CD4-positive, alpha-beta T cell treated with Interleukin-15 for 1 hour (primary cell): ENCODE measurements at places on chromosomes 12 and 14.

GRCh38 chr12:25723336-25723735 is 170.3 kb upstream of the LMNTD1 start:
- DNase-seq = no peak

DNA sequence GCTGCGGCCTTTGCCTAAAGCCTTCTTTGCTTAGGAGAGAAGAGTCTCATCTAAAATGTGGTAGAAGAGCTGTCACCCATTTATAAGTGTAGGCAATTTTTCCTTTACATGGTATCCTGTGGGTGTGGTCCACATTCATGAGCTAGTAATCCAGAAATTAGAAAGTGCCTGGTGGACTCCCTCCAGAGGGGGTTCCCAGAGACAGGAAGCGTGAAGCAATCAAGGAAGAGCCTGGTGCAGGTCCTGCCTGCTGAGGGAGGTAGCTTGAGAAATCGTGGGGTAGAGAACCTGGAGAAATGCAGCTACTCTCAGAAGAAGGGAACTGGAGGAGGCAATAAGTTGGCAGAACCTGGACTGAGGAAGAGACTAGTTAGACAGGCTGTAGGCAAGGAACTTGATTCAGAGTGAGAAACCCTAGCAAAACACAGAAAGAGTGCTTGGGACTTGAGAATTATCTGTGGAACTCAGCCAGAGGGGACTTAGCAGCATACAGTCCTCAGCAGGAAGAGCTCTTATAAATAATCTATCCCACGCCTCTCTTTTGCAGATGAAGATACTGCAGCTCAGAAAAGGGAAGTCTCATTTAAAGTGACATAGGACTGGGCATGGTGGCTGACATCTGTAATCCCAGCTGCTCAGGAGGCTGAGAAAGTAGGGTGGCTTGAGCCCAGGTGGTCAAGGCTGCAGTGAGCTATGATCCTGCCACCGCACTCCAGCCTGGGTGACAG is 182.4 kb upstream of the CCND2 start:
- no peak for DNase-seq

DNA sequence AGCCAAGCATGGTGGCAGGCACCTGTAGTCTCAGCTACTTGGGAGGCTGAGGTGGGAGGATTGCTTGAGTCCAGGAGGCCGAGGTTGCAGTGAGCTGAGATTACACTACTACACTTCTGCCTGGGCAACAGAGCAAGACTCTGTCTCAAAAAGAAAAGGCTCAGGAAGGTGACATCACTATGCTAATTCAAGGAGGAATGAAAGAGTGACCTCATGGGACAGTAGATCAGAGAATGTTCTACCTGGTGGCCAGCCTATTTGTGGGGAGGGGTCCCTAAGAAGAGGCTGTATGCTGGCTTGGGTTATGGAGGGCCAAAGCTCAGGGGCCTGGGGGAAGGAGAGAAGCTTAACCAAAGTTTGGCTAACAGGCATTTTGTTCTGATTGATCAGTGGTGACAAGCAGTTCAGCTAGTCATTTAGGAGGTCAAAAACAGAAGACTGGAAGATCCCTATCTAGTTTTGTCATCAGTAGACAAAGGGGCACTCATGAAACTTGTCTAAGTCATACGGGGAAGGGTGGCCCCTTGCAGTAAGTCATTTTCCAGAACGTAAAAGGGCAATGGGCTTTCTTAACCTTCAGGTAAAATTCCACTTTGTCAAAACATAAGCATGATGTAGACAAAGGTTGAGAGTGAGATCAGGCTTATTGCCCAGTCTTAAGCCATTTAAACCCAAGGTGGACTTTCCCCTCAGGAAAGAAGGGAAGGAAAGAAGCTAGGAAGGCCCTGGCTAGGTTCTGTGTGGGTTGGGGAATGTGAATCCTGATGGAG is 60.8 kb upstream of the EEA1 start:
- no peak for DNase-seq

DNA sequence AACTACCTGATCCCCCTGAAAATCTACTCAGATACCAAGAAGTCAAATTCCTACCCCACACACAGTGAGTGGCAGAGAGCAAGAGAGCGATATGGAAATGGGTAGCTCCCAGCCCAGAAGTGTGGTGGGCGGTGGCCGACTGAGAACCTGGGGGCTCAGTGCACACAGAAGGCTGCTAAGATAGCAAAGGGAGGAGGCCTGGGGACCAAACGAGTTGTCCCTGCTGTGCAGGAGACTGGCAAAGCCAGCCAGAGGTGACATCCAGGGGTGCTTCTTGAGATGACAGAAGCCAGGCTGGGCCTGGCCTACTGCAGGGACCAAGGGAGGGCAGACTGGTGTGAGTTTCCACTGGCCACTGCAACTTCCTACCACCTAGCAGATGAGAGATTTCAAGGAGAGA is 52.9 kb downstream of the VWF start:
- DNase-seq = no peak

GRCh38 chr14:104788873-104789663 is 6.5 kb downstream of the AKT1 start:
- no peak for DNase-seq

GRCh38 chr14:53020193-53020932 is 69.5 kb upstream of the FERMT2 start:
- no peak for DNase-seq

DNA sequence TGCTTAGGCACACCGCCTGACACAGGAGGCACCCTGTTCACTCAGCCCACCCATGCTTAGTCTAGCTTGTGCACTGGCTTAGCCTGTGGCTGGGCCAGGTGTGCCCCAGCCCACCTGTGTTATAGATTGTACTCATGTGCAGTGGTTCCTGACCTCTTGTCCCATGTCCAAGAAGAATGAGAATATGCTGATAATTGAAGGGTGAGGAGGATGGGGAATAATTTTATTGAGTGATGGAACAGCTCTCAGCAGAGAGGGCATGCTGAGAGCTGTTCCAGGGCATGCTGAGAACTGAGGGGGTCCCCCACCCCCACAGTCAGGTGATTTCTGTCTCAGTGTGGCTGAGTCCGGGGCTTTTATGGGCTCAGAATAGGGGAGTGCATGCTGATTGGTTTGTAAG is 395.9 kb downstream of the FUT8 start:
- DNase-seq = no peak

DNA sequence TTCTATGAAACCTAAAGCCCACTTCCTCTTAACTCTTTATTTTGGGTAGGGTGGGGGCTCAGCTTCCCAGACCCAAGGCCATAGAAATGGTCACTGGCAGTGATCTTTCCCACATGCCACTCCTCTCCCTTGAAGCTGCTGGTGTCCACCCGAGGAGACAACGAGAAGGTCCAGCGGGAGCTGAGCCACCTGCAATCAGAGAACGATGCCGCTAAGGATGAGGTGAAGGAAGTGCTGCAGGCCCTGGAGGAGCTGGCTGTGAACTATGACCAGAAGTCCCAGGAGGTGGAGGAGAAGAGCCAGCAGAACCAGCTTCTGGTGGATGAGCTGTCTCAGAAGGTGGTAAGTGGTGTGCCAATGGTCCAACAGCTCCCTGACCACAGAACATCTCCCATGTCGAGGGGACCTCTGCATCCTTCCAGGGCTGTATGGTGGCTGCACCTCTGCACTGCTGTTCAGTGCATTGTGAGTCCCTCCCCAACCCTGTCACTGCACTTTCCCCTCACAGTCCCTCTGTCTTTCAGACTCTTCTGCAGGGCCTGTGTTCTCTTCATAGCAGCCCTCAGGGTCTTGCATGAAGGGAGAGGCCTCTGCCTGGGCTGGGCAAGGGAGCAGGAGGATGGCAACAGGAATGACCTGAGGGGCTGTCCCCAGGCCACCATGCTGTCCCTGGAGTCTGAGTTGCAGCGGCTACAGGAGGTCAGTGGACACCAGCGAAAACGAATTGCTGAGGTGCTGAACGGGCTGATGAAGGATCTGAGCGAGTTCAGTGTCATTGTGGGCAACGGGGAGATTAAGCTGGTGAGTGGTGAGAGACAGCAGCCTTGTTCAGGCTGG is 18.8 kb upstream of the PIP4K2C start:
- DNase-seq = no peak

DNA sequence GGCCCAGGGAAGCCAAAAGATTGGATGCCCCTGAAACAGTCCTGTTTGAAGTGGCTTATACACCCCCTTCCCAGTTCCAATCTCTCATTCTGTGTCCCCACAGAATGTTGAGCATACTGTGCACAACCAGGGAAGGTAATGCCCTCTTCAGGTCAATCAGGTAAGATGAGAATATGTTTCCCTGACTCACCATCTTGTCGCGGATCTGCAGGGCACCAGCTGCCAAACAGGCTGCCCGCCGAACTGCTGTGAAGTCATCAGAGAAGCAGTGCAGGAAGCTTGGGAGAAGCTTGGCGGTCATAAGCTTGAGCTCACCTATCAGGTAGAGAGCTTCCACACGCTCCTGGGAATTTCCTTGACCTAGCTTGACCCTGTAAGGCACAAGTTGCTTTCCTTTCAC is 9.6 kb downstream of the RIOX1 start:
- no peak for DNase-seq

- no peak for DNase-seq
Observed at GRCh38 chr14:37889087-37889486, 293.7 kb downstream of the TTC6 start.

DNA sequence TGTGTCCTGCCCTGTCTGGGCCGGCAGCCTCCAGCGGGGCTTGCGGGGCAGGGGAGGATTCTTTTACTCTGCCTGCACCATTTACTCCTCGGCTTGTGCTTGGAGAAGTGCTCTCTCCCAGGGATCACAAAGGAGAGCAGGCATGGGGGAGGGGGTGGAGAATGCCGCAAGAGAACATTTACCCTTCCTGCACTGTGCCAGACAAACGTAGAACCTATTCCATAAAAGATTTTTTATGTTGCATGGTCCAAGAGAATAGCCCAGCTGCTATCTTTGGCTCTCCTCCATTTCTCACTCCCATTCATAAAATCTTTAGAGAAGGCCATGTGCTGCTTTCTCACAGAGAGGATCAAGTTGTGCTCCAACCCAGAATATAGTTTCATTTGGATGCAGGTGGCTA is 159.4 kb downstream of the SPTSSA start:
- no peak for DNase-seq

DNA sequence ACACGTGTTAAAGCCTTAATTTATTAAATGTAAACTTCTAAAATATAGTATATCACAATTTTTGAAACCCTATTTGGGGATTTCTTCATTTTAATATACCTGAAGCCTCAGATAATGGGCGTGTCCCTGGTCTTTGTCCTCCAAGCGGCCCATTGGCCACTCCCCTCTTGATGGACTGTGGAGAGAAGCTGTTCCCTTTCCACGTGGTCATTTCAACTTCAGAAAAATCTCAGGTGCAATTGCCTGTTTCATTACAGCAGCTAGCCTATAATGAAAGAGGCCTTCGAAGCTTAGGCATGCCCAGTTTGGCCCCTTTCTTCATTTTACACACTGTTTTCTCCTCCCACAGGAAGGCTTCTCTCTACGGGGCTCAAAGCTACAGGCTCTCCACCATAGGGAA is 131.4 kb upstream of the ARHGAP5 start:
- DNase-seq = no peak

DNA sequence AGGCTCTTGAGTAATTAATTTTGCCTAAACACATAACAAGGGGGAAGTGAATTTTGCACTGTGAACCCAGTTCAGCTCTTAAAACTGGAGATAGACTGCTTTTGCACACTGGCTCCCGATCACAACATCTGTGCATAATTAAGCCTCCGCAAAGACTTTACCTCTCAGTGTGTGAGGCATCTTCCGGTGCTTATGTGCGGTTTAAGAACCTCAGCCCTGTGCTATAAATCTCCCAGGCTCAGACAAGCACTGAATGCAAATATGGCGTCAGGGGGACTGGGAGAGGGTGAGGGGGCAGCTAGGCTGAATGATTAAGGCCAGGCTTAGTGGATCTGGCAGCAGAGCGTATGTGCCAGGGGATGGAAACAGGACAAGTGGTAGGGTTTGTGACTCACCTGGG is 103.3 kb downstream of the ADCK1 start:
- no peak for DNase-seq

- DNase-seq = no peak
Observed at GRCh38 chr12:109632342-109632741, 58.7 kb downstream of the MVK start.

GRCh38 chr12:72036393-72036792 is 97.7 kb downstream of the TPH2 start:
- DNase-seq = no peak

DNA sequence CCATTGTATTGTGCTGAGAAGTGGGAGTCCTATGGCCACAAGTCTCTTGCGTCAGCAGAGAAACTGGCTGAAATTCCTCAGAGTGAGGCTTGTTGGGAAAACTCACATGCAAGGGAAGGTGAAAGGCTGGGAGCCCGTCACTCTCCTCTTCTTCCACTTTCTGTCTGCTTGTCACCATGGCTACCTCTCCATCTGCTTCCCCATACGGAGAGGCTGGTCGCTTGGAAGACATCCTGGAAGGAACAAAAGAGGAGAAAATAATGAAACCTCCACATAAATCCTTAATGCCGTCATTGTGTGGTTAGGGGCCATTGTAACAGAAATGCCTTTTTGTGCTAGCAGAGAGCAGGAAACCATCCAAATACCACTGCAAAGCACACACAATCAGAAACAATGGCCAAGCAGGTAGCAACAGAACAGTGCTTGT is 53.7 kb downstream of the SOX5 start:
- no peak for DNase-seq

GRCh38 chr12:6333566-6333965 is 8.3 kb downstream of the TNFRSF1A start:
- DNase-seq = no peak

DNA sequence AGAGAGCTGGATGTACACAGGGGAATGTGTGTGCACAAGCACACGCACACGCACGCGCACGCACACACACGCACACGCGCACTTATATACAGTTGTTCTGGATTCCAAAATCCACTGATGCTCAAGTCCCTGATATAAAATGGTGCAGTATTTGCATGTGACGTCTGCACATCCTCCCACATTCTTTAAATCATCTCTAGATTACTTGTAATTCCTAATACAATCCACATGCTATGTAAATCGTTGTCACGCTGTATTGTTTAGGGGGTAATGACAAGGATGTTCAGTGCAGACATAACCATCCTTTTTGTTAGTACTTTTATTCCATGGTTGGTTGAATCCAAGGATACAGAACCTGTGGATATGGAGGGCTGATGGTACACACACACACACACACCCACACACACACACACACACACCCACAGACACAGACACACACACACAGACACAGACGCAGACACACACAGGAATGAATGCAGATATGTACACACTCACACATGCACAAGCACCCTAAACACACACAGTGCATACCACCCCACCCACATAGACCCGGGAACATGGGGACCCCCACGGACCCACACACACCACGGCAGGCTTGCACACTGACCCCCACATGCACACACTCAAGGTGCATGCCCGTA is 188.5 kb upstream of the PRMT8 start:
- DNase-seq = no peak

GRCh38 chr14:64878837-64879634 is 671 bp downstream of the SPTB start:
- no peak for DNase-seq

DNA sequence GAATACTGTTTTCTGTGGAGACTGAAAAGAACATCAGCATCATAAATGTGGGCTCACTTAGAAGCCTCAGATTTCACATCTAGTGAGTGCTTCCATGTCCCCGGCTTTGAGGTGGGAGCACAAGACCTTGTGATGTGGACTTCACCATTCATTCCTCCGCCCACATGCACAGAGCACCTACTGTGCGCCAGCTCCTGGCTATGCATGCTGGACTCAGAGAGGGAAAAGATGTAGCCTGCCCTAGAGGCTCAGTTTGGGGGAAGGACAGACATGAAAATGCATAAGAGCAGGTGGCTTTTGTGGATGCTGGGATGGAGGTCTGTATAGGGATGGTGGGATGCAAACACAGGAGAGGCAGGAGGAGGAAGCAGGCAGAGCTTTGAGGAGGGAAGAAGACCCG is 65.0 kb downstream of the SERPINA3 start:
- no peak for DNase-seq

GRCh38 chr14:64556526-64556925 is 6.8 kb downstream of the PPP1R36 start:
- DNase-seq = no peak

GRCh38 chr14:105902131-105902898 is 375.9 kb downstream of the TMEM121 start:
- DNase-seq = no peak
